NCI-H524 (cell line): ENCODE measurements at places on chromosomes 3 and 15.

- DNase-seq, result no peak
Measured at GRCh38 chr15:96273317-96274086, 57.0 kb upstream of the NR2F2 start.

DNA sequence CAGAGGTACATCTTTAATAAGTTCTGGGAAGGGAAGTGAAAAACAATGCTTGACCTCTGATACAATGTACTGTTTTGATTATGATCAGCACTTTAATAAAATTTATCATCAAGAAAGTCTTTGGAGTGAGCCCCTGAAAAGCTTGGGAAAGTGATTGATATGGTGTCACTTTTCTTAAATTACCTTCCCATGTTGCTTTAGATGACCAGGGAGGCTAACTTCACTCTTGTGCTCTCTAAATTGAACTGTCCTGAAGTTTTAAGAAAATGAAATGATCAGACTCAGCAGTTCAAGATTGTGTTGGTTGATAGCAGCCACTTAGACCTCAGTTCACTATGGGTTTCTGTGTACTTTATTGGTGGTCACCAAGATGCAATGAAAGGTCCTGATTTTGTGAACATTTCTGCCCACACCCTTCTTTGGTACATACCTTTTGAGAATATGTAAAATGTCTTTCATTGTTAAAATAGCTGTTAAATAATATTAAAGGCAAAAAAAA is 15.7 kb downstream of the TGFBR2 start:
- no peak for DNase-seq

DNA sequence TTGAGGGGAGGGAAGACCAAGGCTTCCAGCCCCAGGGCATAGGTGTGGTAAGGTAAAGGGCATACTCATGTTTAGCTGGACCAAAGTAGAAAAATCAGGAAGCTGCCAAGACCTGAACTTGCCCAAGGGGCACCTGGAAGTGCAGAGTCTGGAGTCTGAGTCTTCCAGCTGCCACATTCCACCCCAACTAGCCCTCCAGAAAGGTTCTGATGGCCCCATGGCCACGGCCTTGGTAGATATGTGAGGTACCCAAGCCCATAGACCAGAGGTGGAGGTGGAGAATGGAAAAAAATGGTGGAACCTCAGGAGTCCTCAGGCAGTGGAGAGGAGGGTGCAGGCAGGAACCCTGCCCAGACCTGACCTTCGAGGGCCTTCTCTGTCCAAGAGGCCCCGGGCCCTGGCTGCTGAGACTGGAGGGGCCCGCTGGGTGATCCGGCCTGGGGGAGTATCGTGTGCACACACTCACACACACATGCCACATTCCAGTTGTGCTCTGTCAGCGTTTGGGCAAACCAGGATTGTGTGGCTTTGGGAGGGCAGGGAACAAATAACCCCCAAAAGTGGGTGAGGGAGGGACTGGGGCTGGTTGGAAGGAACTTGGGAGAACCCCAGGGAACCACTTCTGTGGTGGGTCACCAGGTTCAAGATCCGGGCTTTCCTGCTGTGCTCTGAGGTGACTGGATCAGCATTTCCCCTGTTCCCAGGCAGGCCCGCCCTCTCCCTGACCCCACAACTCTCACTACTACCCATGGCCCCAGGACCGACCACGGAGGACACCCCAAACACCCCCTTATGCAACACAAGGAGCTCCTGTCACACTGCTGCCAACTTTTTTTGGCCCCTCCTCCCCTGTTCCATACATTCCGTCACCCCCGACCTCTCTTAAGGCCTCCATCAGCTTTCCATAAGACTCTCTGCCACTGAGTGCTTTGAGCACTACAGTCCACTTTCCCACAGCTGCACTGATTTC is 11.6 kb downstream of the MYL3 start:
- DNase-seq, result no peak

- no peak for DNase-seq
Measured at GRCh38 chr3:9097495-9097894, 134.2 kb upstream of the RAD18 start.

GRCh38 chr15:43153269-43153668 is 19.9 kb downstream of the TMEM62 start:
- no peak for DNase-seq

- DNase-seq, result no peak
Measured at GRCh38 chr15:38823263-38823662, 258.6 kb upstream of the RASGRP1 start.

- no peak for DNase-seq
Measured at GRCh38 chr3:30161375-30161774, 445.0 kb upstream of the TGFBR2 start.

- peak; percentile 33 for DNase-seq
Measured at GRCh38 chr3:115862849-115863248, 239.5 kb downstream of the GAP43 start.

DNA sequence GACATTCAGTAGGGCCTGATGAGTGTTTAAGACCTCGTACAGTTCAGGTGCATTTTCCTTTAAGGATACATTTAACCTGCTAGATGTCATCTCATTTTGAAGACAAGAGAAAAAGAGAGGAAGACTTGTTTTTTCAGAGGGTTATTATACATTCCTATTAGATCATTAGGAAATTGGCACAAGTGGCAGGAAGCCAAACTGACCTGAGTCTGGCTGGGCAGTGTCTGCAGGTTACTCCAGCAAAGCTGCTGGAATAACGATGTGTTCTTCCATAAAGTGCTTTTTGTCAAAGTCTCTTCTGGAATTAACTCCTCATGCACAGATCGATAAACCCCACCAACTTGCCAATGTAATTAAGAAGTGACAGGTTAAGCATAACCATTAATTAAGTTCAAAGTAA is 396.4 kb upstream of the TPRG1 start:
- no peak for DNase-seq

DNA sequence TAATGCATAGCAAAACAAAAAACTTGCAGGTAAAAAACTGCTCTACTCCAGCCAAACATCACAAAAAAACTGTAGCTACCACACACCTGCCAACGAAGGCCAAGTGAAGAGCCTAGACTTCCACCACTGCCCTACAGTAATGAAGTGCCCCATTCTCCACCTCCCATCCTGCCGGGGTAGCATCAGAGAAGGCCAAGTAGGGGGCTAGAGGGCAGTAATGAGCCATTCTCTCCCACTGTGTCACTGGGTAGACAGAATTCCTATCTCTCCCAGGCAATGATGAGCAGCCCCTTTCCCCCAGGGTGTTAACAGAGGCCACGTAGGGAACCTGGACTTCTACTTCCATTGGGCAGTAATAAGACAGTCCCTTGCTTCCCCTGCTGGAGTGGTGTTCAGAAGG is 9.5 kb downstream of the SEC22C start:
- peak; percentile 33 for DNase-seq

GRCh38 chr3:116254541-116254940 is 190.7 kb downstream of the LSAMP start:
- DNase-seq, result no peak

- no peak for DNase-seq
Measured at GRCh38 chr3:27244374-27244773, 124.8 kb downstream of the NEK10 start.

- DNase-seq, result no peak
Measured at GRCh38 chr15:33080006-33080405, 114.5 kb downstream of the FMN1 start.

DNA sequence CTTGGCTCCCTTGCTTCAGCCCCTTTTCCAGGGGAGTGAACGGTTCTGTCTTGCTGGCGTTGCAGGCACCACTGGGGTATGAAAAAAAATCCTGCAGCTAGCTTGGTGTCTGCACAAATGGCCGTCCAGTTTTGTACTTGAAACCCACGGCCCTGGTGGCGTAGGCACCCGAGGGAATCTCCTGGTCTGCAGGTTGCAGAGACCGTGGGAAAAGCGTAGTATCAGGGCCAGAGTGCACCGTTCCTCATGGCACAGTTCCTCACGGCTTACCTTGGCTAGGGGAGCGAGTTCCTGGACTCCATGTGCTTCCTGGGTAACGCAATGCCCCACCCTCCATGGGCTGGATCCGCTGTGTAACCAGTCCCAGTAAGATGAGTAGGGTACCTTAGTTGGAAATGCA is 214.9 kb downstream of the UBE2E2 start:
- DNase-seq, result no peak

GRCh38 chr3:120137548-120137947 is 43.3 kb upstream of the GSK3B start:
- DNase-seq, result no peak

- no peak for DNase-seq
Measured at GRCh38 chr3:50259432-50260026, 9.4 kb upstream of the SEMA3B start.

DNA sequence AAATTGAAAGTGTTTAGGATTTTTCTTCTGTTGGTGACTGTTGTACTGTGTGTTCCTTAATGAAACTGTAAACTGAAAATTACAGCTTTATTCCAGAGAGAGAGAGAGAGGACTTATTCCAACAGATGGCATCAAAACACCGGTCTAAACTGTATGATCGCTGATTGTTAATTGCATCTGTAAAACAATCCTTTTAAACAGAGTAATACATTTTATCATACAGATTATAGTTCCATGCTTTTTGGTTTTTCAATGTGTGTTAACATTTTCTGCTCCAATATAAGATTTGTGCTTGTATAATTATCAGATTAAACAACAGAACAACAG is 289.7 kb upstream of the DNAJC19 start:
- DNase-seq, result peak; percentile 48

DNA sequence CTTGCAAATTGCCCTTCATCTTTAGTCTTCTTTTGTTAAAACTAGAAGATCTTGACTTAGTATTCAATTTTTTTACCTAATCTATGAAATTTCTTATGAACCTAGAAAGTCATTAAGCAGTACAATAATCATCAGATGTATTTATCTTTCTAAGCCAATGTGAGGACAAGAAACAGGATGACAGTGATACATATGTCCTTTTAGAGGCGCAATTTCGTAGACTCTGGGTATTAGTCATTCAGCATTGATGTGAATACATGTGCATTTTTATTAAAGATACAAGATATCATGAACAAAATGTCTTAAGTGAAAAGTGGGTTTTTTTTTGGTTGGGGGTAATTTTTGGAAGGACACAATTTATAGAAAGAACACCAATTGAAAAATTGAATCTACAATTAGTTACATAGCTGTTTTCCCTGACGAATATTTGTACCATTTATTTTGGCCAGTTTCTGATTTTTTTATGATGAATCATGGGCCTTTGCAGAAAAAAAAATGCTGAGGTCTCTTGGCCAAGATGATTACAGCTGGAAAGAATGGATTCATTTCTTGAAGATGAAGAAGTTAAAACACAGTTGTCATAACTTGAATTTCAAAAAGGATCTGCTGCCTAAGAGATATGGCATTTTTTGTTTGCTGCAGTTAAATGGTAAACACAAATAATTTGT is 48.9 kb upstream of the AGTR1 start:
- DNase-seq, result no peak

- no peak for DNase-seq
Measured at GRCh38 chr3:141147657-141148056, 84.0 kb upstream of the PXYLP1 start.

DNA sequence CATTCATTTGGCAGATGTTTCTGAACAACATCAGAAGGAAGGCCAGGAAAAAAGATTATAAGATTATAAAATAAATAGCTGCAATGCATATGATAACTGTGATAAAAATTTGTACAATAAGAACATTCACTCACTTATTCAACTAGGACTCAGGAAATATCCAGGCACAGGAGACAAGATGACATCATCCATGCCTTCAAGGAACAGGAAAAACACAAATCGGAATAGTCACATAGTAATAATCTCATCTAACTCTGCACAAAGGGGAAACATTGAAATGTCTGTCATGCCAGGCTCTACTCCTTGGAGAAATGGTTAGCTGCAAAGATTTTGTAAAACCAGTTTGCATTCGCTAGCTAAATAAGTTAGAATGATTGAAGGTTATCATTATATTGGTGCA is 233.5 kb upstream of the AGTR1 start:
- no peak for DNase-seq

GRCh38 chr3:25036633-25037032 is 391.4 kb upstream of the RARB start:
- no peak for DNase-seq

DNA sequence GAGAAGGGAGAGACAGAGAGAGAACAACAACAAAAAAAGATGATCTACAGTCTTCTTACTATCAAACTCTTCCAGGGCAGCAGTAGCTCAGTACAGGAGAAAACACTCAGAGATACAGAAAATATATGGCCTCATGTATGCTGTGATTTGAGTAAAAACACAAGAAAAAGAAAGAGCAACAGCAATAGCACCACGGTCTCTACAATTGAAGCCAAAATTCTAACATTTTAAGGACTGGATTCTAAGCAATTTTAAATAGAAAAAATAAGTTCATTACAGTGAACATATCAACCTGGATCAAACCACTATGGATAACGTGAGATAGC is 43.5 kb upstream of the ALCAM start:
- DNase-seq, result no peak

GRCh38 chr15:44045217-44045616 is 149.9 kb downstream of the FRMD5 start:
- DNase-seq, result no peak

GRCh38 chr15:100665570-100665969 is 63.2 kb downstream of the ASB7 start:
- no peak for DNase-seq

DNA sequence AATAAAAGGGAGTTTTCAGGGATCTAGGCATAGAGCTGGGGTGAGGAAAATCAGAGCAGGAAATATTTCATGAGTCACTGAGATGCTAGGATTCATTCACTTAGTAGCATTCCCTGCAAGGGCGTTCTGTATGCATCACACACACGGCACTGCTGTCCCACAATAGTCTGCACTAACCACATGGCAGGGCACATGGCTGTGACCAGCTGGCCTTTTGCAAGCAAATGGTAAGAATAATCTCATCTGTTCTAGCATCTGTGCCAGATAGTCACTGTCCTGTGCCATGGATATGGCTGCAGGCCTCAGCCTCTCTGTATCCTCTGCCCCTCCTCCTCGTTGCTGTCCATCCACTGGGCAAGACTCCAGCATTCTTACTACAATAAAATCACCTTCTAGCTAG is 37.8 kb downstream of the BOC start:
- peak; percentile 32 for DNase-seq

GRCh38 chr3:100256731-100257151 is 4.1 kb upstream of the TBC1D23 start:
- peak; percentile 33 for DNase-seq

GRCh38 chr3:72721683-72722381 is 126.4 kb downstream of the SHQ1 start:
- DNase-seq, result peak; percentile 35
